ENCODE measurements at places on chromosomes 2 and 18. TPM values are rescaled to one million over a fixed set of nuclear protein-coding genes. Genes with fewer than 3 reads are reported as not detected.

GRHL1 gene
- total RNA-seq = 10.6 TPM

ANKRD30BL gene
- not detected for total RNA-seq

TMEFF2 gene
- total RNA-seq = not detected

MTHFD2 gene
- 197 TPM for total RNA-seq

GTF2A1L gene
- total RNA-seq = not detected

REG3A gene
- total RNA-seq = not detected

PRSS56 gene
- total RNA-seq = not detected

ZBTB7C gene
- not detected for total RNA-seq

OTX1 gene
- 7.0 TPM for total RNA-seq

CUL3 gene
- total RNA-seq = 155 TPM

GALNT3 gene
- 33.1 TPM for total RNA-seq

CENPA gene
- 43.6 TPM for total RNA-seq

DTNA gene
- not detected for total RNA-seq

ASB18 gene
- not detected for total RNA-seq

TLX2 gene
- total RNA-seq = 3.8 TPM

SCYGR8 gene
- not detected for total RNA-seq

NEU4 gene
- total RNA-seq = 0.92 TPM

LMAN1 gene
- total RNA-seq = 77.3 TPM

OST4 gene
- 165 TPM for total RNA-seq

DYSF gene
- total RNA-seq = 10.6 TPM

ANKRD62 gene
- total RNA-seq = 0.20 TPM

STAT1 gene
- 28.0 TPM for total RNA-seq

SMYD1 gene
- total RNA-seq = not detected

EPG5 gene
- total RNA-seq = 19.5 TPM

RAB6C gene
- total RNA-seq = not detected

CCDC141 gene
- total RNA-seq = not detected

MTIF2 gene
- total RNA-seq = 44.6 TPM

CCNYL1 gene
- total RNA-seq = 24.8 TPM

FTCDNL1 gene
- total RNA-seq = 5.2 TPM

SERPINB13 gene
- not detected for total RNA-seq

NOL4 gene
- not detected for total RNA-seq

DLX2 gene
- total RNA-seq = 0.65 TPM

SCN2A gene
- not detected for total RNA-seq

HOXD4 gene
- total RNA-seq = not detected

TBR1 gene
- not detected for total RNA-seq

STEAP3 gene
- 26.3 TPM for total RNA-seq

HNMT gene
- 16.6 TPM for total RNA-seq

METTL4 gene
- 23.9 TPM for total RNA-seq

STPG4 gene
- 6.5 TPM for total RNA-seq

PLEK gene
- not detected for total RNA-seq

PDE1A gene
- total RNA-seq = 0.30 TPM

ZNF142 gene
- total RNA-seq = 23.7 TPM

AFTPH gene
- 40.5 TPM for total RNA-seq

IL1F10 gene
- not detected for total RNA-seq

ABHD1 gene
- not detected for total RNA-seq

UCN gene
- 2.8 TPM for total RNA-seq

COL5A2 gene
- 0.55 TPM for total RNA-seq

All from PC-9 (cell line).